Stimulated activated CD8-positive, alpha-beta memory T cell treated with anti-CD3 and anti-CD28 coated beads, Interleukin-4, amount 100 ng/mL, for 48 hours (primary cell): ENCODE measurements at places on chromosomes 3 and 15.

DNA sequence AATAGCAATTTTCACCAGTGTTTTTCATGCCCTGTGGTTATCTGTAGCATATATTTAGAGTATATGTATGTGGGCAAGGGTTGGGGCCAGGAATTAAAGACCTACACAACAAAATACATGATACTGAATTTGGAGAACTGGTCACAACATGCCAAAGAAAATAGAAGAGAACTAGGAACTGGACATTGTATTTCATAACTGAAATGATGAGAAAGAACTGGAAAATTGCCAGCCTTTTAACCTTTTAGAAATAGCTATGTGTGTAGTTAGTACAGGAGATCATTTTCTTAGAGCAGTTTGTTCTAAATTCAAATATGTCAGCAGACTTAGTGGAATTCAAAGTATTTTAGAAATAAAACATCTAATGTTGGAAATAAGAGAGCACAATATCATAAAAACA is 227.1 kb upstream of the CGNL1 start:
- no peak for DNase-seq

GRCh38 chr3:128917291-128917690 is 37.9 kb downstream of the ACAD9 start:
- DNase-seq: no peak

- no peak for DNase-seq
Measured at GRCh38 chr15:62889734-62890505, 152.6 kb upstream of the TPM1 start.

GRCh38 chr15:60949039-60949977 is 279.8 kb downstream of the RORA start:
- DNase-seq: no peak

- no peak for DNase-seq
Measured at GRCh38 chr3:103218146-103218545, 783.3 kb downstream of the ZPLD1 start.

- no peak for DNase-seq
Measured at GRCh38 chr15:44736181-44736765, at the start of gene TRIM69. TSS of gene TRIM69 (plus strand) at chr15:44736528. CDS start at chr15:44736705, 177 bp downstream.

DNA sequence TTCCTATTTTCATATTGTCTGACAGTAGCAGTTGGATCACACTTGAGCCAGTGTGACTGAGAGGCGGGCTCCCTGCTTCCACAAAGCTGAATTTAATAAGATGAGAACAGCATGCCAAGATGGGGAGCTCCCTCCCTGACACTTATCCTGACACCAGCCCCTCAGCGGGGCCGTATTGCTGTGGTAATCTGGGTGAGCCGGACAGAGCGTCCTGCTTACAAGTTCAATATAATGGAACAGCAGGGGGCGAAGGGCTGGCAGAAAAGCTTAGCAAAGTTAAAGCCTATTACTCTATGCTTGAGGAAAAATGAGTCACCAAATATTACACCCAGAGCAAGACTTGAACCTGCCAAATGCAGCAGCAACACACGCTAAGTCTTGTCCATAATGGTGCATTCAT is 163.8 kb upstream of the CMC1 start:
- no peak for DNase-seq

GRCh38 chr3:131216330-131216729 is 165.2 kb upstream of the NUDT16 start:
- DNase-seq: no peak

GRCh38 chr3:58999134-58999773 is 50.6 kb downstream of the CFAP20DC start:
- no peak for DNase-seq

- no peak for DNase-seq
Measured at GRCh38 chr15:68470049-68470742, 38.2 kb upstream of the ITGA11 start.

GRCh38 chr3:128889139-128889894 is 9.9 kb downstream of the ACAD9 start:
- DNase-seq: no peak

DNA sequence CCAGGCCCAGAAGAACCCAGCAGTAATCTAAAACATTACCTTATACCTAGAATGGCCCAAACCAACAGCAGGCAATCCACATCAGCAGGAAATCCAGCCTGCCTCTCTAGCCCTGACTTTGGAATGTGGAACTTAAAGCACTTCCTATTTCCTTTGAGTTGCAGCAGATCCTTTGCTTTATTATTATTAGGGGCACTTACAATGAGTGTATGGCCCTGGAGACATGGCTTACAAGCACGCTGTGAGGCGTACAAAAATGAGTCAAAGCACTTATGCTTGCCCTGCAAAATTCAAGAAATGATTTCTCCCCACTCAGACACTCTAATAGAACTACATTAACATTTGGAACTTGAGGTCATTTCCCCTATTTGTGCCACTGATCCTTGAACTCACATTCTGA is 9.5 kb upstream of the KNSTRN start:
- DNase-seq: no peak

DNA sequence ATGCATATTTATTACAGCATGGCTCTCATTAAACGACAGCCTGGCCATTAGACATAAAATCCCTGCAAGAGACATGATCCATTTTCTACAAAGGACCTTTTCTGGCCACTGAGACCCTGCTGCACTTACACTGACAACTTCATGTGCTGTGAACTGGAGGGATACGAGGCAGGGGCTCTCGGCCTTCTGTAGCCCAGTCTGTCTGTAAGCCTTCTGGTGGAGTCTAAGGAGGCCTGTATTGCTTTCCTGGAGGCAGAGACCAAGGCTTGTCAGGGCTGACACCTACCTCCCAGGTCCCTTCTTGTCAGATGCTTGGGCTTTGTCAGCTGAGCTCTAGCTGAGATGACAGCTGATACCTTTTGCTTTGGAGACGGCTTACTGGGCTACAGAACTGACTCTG is 776.9 kb upstream of the ARPP21 start:
- DNase-seq: no peak

DNA sequence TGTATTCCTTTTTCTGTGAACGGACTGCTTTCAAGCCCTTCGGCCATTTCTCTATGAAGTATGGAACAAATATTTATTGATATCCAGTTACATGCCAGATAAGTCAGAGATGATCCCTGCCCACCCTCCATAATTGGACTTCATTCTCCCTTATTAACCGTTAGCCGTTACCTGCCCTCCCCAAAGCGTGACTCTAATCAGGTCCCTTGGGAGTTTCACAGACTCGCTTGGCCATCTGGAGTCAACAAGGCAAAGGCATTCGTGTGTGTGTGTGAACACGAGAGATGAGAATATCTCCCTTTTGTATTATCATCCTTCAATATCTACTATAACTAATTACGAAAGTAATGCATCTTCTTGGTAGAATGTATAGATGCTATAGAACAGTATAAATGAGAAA is 314.5 kb downstream of the TLE3 start:
- no peak for DNase-seq

GRCh38 chr3:29854821-29855220 is 574.0 kb downstream of the RBMS3 start:
- no peak for DNase-seq

- no peak for DNase-seq
Measured at GRCh38 chr15:85834651-85835050, 39.9 kb upstream of the KLHL25 start.

DNA sequence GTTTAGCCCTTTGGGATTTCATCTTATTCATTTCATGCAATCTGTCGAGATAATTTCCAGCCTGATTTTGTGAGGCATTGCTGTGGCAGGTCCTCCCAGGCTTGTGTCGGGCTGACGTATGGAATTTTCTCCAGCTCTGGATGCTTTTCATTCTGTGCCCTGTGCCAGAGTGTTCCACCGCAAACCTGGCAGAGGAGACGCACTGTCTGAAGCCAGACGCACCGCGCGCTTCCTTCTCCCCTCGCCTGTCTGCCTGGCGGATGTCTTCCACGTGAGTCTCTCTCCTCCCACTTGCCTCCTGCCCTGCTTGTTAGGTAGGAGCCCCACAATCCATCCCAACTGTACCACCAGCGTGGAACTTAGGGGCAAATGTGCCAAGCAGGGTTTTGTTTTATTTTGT is 20.1 kb upstream of the GLCE start:
- DNase-seq: no peak

- DNase-seq: no peak
Measured at GRCh38 chr3:127134466-127134865, 58.5 kb upstream of the PRR23E start.

DNA sequence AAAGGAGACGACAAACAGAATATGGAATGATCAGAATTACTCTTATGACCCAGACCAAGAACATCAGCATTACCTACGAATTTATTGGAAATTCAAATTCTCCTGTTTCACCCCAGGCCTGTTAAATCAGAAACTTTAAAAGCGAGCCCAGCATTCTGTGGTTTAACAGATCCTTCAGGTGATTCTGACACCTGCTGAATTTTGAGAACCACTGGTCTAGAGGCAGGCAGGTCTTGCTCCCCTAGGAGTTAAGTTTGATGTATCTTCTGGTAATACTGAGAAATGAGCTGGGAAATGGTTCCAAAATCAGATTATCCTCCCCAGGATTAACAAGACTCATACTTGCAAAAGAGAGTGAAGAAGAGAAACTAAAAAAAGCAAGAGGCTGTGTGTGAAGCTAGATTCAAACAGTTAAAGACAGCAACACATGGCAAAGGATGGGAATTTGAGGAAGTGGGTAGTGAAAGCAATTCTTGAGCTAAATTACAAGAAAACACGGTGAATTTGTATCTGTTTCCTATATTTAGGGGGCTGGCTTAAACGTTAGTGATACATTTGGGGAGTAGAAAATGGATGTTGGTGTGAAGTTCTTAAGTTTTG is 66.0 kb downstream of the FLNB start:
- no peak for DNase-seq

GRCh38 chr3:59262076-59262498 is 212.3 kb upstream of the CFAP20DC start:
- DNase-seq: no peak

DNA sequence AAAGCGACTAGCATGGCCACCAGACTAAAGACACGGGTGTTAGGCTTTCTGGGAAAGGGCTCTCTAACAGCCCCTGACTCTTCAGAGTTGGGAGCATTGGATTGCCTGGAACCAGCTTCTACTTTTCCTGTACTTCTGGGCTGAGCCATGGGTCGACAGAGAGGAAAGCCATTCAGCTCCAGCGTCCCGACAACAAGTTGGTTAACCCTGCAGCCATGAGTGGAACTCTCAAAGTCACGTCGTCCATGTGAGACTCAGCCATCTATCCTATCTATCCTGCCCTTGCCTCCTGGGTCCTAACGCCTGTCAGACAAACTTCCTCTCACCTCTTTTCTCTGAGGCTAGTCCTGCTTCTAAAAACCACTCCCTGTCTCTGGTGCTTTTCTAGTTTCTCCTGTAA is 32.6 kb upstream of the TBC1D5 start:
- DNase-seq: peak; percentile 37

DNA sequence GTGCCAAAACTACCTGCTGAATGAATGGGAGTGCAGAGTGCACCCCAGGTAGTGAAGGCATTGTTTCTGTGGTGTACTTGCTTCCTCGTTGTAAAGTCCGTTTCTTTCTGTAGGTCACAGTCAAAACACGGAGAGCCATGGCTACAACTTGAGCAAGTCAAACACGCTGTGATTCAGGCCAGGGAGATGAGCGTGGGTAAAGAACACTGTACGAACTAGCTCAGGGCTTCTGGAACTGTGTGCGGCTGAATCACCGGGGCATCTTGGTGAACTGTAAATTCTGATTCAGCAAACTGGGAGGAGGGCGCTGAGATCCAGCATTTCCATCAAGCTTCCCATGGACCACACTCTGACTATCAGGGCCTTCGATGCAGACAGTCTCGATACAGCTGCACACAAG is 5.0 kb upstream of the TNK2 start:
- DNase-seq: no peak

DNA sequence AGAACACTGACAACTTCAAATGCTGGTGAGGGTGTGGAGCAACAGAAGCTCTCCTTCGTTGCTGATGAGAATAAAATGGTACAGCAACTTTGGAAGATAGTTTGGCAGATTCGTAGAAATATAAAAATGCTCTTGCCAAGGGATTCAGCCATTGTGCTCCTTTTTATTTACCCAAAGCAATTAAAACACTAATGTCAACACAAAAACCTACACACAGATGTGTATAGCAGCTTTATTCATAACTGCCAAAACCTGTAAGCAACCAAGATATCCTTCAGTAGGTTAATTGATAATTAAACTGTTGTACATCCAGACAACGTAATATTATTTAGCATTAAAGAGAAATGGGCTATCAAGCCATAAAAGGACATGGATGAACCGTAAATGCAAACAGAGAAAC is 37.8 kb upstream of the LSAMP start:
- DNase-seq: no peak
